ENCODE measurements at places on chromosomes 3 and 15. TPM values are rescaled to one million over a fixed set of nuclear protein-coding genes. Genes with fewer than 3 reads are reported as not detected.

Gene LYZL4
- polyA plus RNA-seq = not detected

Gene CP
- polyA plus RNA-seq = 0.24 TPM

Gene COPG1
- polyA plus RNA-seq = 52.9 TPM

Gene GPR156
- polyA plus RNA-seq = not detected

Data from IgD-negative memory B cell (primary cell).